IMR-90 (cell line): ENCODE measurements at places on chromosomes 3 and 15. TPM values are rescaled to one million over a fixed set of nuclear protein-coding genes. Genes with fewer than 3 reads are reported as not detected.

- DNase-seq: no peak
Observed at GRCh38 chr3:196849180-196849741, 18.5 kb upstream of the SENP5 start.

- no peak for DNase-seq
Observed at GRCh38 chr15:98505611-98506031, 142.7 kb upstream of the IGF1R start.

GRCh38 chr15:97978401-97979139 lies 18.1 kb downstream of the ARRDC4 start:
- no peak for DNase-seq

GRCh38 chr3:114338651-114339357 lies 45.0 kb downstream of the TIGIT start:
- DNase-seq: no peak

Gene MAP6D1
- 5.2 and 6.6 TPM in 2 replicates for polyA plus RNA-seq
